ENCODE measurements at places on chromosomes 16 and 17.

GRCh38 chr16:13866073-13866472, 53.9 kb upstream of the ERCC4 start:
- DNase-seq, result peak; percentile 24

GRCh38 chr17:76901542-76902197, 33.5 kb downstream of the MGAT5B start:
- DNase-seq, result no peak

- no peak for DNase-seq
Observed at GRCh38 chr16:14458576-14458975, 171.5 kb downstream of the PARN start.

GRCh38 chr16:51577621-51578303, 426.7 kb upstream of the SALL1 start:
- DNase-seq, result no peak

DNA sequence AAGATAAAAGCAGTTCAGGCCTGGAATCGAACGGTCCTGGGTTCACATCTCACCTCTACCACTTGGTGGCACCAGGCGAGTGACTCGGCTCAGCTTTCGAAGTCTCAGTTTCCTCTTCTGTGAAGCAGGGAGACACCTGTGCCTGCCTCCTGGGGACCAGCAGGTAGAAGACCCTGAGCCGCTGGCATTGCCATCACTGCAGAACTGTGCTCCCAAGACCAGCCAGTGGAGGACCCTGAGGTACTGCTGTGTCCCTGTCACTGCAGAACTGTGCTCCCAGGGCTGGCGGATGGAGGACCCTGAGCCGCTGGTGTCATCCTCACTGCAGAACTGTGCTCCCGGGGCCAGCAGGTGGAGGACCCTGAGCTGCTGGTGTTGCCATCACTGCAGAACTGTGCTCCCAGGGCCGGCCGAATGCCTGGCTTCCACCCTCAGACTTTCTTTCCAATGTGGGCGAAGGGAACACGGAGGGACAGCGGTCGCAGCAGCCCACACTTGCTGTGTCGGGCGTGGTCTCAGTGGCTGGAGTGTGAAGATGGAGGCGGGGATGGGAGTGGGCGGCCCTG, 8.7 kb upstream of the SLC7A5 start:
- DNase-seq, result peak; percentile 43

- no peak for DNase-seq
Observed at GRCh38 chr17:33955461-33955860, 299.6 kb upstream of the CCL2 start.

DNA sequence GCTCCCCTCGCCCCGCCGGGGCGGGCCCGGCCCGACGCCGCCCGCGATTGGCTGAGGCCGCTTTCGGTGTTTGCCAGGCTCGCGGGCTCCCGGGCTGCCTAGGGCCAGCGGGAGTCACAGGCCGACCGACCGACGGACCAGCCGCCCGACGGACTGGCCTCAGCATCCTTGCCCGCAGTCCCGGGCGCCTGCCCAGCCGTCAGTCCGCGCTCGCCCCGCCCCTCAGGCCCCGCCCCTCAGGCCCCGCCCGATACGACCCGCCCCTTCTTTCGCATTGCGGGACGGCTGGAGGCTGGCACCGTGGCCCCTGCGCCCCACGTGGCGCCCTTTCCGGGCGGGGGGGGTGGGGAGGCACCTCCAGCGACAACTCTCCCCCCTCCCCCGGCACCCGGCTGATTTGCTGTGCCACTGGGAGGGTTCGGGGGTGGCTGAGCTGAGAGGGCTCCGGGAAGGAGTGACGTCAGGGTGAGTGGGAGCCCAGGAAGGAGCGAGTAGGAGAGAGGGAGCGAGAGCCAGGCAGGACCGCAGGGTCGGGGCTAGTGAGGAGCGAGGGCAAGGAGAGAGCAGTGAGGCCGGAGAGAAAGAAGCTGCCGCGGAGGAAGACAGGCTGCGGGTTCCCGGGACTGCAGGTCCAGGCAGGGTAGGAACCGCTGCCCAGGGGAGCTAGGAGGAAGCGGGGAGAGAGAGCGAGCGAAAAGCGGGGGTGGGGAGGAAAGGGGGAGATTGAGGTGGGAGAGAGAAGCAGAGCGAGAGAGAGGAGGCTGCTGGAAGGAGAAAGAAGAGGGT, at the start of gene ASPHD1:
TSS of gene ASPHD1 (plus strand) at position 387 of the 786 bp plus-strand sequence. CDS start 484 bp downstream, outside the sequence.
- DNase-seq, result peak; percentile 90

DNA sequence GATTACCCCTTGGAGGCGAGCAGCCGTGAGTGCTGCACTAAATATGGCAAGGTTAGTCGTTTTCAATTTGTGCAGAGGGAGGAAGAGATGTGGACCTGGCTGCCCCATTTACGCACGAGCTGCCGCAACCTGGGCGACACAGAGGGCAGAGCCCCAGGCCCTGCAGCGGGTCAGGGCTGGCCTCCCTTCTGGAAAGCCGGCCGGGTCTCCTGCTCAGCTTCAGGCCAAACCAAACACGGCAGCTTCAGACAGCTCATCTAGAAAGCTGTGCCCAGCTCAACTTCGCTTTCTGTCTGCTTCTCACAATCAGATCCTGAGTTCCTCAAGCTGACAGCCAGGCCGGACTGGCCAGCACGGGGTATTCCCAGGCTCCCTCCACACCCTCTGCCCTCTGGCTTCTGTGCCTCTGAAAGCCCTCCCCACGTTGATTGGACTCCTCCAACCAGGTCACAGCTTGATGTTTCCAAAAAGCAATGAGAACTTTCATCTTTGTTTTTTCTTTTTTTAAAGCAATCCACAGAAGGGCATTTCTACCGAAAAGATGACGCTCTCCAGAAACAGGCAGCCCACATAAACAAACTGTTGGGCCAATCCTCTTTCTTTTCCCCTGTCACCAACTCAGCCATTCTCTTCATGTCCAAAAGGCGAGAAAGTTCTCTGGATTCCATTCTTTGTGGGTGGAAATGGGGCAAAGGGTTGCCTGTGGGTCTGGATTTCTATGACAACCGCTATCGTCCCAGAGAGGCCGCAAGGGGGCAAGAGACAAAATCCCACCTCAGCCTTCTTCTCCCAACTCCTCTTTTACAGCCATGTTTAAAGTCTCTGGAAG, 189.0 kb downstream of the ZFHX3 start:
- no peak for DNase-seq

DNA sequence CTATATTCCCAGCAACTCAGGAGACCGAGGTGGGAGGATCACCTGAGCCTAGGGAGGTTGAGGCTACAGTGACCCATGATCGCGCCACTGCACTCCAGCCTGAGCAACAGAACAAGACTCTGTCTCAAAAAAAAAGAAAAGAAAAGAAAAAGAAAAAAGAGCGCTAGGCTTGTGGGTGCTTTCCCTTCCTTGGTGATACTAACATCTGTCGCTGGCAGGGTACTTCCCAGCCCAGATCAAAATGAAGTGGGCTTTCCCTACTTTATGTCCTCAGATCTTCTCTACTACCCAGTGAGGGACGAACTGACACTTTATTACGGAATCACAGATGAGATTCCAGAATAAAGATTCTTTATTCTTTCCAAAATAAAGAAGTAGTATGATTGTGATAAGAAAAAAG, 103.8 kb upstream of the NOL11 start:
- DNase-seq, result no peak

DNA sequence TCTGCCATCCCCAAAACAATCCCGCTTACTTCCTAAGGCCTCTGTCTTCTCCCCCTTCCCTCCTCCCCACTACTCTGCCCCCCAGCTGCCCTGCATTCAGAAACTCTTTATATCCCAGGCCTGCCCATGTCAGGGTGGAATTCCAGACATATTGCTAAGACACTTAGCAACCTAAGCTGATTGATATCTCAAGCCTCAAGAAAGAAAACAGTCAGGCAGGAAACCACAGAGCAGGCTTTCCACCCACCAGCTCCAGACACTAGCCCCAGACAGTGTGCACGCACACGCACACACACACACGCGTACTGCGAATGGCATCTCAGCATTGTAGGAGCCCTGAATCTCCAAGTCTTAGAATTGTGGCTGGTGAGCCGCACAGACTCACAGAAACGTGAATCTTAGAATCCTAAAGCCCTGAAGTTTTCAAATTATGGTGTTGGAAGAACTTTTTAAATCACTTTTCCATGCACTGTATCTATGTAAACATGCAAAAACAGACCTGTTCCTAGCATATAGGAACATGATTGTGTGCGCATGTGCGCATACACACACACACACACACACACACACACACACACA, 8.8 kb upstream of the LPCAT2 start:
- no peak for DNase-seq

DNA sequence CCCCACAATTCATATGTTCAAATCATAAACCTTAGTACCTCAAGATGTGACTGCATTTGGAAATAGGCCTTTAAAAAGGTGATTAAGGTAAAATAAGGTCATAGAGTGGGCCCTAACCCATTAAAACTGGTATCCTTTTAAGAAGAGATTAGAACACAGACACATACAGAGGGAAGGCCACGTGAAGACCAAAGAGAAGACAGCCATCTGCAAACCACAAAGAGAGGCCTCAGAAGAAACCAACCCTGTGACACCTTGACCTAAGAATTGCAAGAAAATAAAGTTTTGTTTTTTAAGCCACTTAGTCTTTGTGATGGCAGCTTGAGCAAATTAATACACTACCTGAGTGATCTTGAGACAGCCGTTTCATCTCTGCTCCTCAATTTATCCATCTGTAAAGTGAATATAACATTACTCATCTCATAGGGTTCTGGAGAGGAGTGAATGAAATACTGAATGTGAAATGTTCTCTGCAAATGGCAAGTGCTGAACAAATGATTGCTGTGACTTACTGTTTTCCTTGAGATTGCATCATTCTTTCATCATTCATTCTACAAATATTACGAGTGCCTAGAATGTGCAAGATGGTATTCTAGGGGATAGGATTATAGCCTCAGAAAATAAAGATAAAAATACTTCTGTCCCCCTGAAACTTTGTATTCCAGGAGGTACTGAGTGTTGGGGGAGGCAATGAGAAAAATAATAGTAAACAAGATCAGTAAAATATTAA, 222.0 kb upstream of the CDH13 start:
- no peak for DNase-seq

DNA sequence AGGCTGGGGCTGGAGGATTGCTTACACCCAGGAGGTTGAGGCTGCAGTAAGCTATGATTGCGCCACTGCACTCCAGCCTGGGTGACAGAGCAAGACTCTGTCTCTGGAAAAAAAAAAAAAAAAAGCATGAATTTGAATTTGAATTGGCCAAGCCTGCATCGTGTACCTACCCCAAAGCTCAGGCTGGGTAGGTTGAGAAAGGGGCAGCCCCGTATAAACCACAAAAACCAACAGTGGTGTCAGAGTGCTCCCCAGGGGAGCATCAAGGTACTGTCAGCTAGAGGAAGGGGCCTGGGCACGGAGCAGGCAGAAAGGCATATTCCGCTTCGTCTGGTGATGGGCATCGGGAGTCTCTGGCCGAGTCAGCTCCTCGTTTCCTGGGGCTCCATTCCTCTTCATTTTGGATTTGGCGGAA, 40.9 kb downstream of the RAP1GAP2 start:
- DNase-seq, result no peak

DNA sequence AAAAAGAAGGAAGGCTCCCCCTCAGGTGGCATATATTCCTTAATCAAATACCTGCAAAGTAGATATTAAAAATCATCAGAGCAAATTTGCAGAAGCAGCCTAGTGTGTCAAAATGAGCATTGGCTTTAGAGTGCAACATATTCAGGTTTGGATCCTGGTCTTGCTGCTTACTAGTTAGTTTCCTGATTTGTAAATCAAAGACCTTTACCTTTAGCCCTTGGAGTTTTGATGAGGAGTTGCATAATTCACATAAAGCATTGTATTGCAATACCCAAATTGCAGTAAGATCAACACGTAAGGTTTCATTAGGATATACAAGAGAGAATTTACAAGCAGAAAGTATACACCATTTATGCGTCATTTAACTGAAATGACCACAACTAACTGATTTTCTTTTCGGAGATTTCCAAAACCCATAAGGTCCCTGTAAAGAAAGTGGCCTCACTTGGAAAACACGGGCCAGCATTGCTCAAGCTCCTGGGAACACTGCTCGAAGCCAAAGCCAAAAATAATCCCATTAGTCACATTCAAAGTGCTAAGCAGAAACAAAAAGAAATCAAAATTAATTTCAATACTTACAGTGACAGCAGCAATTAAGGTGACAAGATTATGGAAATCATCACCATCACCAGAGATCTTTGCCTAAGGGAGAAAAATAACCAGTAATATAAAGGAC, 415.9 kb upstream of the ERCC4 start:
- no peak for DNase-seq

GRCh38 chr16:57372372-57373116, at the start of gene CX3CL1:
Gene CX3CL1, plus strand, starts transcription at chr16:57372490. Its CDS starts 79 bp downstream, at chr16:57372569.
- DNase-seq, result no peak

GRCh38 chr17:75679706-75680211, 12.6 kb downstream of the SAP30BP start:
- DNase-seq, result no peak

DNA sequence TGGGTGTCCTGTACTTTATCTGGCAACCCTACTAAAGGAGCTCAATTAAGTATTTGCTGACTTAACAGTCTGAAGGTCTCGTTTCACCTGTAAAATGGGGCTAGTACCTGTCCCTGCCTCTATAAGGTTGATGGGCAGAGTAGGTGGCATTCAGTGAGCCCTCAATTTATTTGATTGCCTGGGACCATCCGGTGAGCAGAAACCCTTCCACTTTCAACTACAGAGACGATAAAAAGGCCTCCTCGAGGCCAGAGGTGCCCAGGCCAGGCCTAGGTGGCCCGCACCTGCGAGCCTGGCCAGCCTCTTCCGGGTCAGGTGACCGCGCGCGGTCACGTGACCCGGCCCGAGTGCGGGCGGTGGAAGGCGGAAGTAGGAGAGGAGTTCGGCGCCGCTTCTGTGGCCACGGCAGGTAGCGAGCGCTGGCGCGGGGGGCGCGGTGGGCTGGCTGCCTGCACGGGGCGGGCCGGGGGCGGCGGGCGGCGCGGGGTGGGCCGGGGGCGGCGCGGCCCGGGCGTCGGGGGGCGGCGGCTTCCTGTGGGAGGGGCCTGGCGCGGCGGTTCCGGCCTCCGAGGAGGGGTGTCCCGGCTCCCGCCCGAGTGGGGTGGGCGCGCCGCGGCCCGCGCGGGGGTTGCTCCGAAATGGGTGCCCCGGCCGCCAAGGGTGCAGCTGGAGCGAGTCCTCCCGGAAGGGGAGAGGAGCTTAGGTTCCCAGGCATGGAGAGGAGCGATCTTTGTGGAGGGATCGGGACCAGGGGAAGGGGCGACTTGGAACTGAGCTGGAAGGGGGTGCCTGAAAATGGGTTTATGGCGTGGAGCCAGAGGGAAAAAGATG, at the start of gene WWP2:
TSS of gene WWP2 (plus strand) at position 350 of the 831 bp plus-strand sequence. CDS start 24,679 bp downstream, outside the sequence.
- peak; percentile 80 for DNase-seq

GRCh38 chr17:74019860-74020259, 183.6 kb upstream of the RPL38 start:
- DNase-seq, result no peak
